ENCODE measurements at places on chromosomes 16 and 17.

DNA sequence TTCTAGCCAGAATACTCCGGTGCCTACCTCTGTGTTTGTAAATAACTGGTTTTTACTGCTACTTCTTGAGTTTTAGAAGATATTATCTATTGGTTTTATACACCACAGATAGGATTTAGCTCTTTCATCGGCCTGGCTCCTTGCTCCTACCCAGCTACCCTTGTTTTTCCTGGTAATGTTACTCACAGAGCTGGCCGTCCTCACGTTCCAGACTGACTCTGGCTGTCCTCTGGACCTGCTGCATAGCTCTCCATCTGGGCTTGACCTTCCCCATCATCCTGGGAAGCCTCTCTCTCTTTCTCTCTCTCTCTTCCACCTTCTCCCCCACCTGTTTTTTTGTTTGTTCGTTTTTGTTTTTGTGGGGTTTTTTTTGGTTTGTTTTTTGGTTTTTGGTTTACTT lies 51.5 kb downstream of the MPRIP start:
- no peak for DNase-seq

GRCh38 chr16:595094-595528 lies 5.2 kb downstream of the RAB40C start:
- DNase-seq, result no peak

GRCh38 chr17:74922694-74923537 lies at the start of gene USH1G:
Gene USH1G (minus strand): TSS chr17:74923255. CDS start chr17:74923073, 182 bp downstream.
- no peak for DNase-seq

DNA sequence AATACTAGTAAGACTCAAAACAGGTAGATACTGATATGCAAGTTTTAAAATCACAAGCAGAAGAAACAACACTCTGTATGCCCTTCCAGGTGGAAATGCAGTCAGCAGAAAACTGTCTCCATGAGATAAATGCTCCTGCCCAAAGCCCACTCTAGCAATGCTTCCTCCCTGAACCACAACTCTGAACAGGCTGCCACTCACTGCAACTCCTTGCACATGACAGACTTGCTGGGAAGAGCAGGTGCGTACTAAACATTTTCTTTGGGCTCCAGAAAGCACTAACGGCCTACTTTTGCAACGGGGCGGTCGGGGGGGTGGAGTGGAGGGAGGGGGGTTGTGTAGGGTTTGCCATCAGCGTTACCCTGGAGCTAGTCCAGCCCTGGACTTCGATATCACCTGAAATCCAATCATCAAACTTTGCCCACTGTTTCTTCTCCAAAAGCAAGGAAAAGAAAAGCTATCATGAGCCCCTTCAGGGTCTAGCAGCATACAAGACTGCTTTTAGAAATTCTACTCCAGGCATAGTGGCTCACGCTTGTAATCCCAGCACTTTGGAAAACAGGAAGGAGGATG lies 46.1 kb downstream of the ANKRD11 start:
- no peak for DNase-seq

- no peak for DNase-seq
Observed at GRCh38 chr17:72733619-72734282, 358.7 kb downstream of the SLC39A11 start.

DNA sequence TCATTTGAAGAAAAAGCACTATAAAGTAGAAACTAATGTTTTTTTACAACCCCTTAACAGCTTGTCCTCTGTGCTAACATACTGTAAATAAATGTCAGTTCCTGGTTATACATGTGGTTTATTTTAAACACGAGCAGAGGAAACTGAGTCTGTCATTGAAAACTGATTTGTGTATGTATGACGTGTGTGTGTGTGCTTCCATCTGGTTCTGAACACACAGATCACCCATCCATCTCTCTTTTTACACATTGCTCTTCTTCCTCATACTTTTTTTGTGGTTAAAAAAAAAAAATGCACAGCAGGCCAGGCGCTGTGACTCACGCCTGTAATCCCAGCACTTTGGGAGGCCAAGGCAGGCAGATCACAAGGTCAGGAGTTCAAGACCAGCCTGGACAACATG lies 49.5 kb downstream of the ZNF423 start:
- DNase-seq, result no peak

- DNase-seq, result no peak
Observed at GRCh38 chr17:4610656-4611055, 26.3 kb downstream of the SMTNL2 start.

DNA sequence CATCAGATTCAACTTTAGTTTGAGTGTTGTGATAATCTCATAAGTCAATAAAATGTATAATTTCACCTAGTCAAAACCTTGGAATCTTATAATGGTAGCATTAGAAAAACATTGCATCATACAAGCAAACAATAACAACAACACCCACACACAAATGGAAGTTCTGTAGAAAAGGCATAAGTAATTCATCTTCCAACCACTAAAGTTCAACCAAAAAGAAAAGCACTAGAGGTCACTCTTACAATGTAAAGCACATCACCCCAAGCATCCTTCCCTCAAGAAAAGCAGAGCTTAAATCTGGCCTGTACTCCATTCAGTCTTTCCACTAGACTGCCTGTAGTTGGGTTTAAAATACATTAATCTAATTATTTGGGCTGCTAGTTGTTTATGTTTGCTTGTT lies 1.8 kb downstream of the CNTNAP4 start:
- no peak for DNase-seq

All from cardiac septum (tissue), 1 donor.